ENCODE measurements at places on chromosomes 7 and 10.

DNA sequence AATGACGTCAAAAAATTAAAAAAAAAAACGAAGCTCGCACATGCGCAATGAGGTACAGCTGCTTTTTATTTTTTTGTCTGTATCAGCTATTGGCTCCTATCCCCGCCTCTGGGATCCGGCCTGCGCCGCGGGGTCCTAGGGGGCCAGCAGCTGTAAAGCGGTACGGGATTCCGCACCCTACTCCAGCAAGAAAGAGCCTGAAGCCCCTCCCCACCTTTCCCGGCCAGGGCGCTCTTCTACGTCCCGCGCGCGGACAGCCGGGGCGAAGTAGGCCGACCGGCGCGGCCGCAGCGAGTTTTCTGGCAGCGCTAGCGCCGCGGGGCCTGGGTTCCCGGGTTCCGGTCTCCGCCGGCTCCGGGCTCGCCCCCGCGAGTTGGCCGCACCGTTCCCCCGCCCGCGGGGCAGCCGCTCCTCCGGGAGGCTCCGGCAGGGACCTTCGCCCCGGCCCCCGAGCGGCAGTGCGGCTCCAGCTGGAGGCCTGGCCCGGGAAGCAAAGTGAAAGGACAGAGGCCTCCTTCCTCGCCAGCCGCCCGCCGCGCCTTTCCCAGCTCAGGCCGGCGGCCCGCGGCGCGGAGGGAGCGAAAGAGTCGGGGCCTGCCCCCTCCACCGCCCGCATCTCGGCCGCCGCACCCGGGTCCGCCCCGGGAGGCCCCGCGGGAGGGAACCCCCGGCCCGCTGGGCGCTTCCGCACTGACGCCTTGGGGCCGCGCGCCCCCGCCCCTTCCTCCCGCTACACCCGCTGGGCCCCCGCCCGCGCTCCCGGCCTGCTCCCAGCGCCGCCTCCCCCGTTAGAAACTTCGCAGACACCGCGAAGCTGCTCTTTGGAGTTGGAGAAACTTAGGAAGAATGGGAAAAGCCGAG is 4.7 kb upstream of the SPAG6 start:
- DNase-seq, result no peak

GRCh38 chr7:52825611-52826010 is 209.8 kb upstream of the POM121L12 start:
- no peak for DNase-seq

DNA sequence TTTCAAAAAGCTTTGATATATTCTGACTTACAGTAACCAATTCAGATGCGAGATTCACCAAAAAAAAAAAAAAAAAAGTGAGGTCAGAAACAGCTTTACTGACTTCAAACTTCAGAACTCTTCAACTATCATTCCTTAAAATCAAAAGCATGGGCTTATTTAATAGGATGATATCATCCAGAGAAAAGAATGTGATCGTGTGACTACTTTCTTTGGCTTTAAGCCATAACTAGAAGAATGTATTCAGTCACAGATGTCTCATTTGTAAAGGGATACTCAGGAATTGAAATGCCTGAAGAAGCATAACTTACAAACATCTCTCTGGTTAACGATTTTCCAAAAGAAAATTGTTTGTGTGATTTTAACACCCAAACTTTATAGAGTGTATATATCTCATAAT is 11.5 kb downstream of the TPK1 start:
- DNase-seq, result no peak

DNA sequence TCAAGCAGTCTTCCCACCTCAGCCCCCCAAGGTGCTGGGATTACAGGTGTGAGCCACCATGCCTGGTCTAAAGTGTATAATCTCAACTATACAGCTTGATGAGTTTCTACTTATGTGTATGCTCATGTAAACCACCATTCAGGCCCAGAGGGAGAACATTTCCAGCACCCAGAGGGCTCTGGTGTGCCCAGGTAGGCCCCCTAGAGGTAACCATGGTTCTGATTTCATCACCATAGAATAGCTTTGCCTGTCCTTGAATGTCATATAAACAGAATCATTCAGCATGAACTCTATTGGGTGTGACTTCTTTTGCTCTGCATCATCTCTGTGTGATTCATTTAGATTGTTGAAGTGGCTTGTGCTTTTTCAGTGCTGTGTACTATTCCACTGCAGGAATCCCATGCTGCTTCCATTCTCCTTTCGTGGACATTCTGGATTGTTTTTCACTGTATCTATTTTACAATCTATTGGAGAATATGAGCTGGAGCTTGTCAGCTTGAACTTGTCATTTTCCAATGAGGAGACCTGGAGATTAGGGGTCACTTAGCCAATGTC is 35.2 kb downstream of the COL26A1 start:
- DNase-seq, result no peak

DNA sequence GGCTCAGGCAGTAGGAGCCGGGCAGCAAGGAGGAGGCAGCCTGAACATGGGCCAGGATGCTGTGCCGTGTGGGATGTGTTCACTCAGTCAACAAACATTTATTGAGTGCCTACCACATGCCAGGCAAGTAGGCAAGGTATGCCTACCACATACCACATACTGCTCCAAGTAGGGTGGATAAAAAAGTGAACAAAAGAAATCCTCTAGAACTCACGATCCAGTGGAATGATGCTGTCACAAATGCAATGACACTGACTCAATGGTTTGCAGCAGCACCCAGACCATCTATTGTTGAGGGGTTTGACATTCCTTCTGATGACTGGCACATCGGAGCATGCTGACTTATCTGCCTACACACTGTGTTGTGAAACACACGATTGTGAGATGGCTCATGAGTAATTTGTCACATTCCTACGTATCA is 413.5 kb downstream of the NRG3 start:
- DNase-seq, result no peak

- DNase-seq, result no peak
These were observed 109.0 kb upstream of the VIPR2 start for GRCh38 chr7:159253657-159254056.

GRCh38 chr10:62496925-62497324 is 122.8 kb downstream of the ZNF365 start:
- no peak for DNase-seq

GRCh38 chr10:10626734-10627133 is 390.9 kb upstream of the CELF2 start:
- no peak for DNase-seq

DNA sequence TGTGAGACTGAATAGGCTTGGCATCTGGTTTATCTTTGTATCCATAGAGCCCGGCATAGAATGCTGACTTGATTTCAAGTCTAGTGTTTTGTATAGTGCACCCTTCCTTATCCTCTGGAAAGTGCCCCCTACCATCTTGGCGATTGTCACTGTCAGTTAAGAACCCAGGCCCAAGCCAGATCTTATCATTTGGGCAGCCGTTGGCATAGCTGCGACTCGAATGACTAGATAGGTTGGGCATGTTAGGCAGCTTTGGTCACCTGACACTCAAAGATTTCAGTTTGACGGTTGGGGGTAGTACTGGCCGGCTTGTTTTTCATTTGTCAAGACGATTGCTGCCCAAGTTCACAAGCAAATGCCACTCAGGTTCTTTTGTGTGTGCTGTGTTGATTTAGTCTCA is 6.6 kb downstream of the NIPSNAP2 start:
- no peak for DNase-seq

- no peak for DNase-seq
These were observed 12.0 kb upstream of the TMEM26 start for GRCh38 chr10:61465171-61465496.

DNA sequence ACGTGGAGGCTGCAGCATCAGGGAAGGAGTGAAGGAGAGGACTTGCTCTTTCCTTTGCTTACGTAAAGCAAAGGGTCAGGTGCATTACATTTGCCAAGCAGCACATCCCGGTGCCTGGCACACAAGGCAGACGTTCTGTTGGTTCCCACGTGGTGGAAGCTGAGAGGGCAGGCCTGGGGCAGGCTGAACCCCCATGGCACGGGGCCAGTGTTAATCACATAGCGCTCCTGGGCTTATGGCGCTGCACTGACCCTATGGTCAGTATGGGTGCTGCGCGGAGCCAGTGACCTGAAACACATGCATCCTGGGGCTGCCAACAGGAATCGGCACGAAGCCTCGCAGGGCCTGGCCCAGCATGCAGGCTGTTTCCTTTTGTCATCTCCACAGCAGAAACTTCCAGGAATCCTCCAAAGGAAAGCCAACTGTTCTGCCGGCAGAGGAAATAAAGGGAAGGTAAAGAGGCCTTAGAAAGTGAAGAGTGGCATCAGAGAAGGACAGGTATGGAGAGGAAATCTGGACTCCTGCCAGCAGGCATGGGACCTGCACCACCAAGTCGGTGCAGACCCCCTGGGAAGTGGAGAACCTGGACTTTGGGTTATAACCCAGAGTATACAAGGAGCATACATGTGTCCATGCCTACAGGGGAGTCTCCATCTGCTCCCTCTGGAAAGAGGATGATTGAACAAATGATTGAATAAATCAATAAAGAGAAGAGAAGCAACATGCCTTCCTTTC is 560.2 kb downstream of the TCERG1L start:
- DNase-seq, result no peak

DNA sequence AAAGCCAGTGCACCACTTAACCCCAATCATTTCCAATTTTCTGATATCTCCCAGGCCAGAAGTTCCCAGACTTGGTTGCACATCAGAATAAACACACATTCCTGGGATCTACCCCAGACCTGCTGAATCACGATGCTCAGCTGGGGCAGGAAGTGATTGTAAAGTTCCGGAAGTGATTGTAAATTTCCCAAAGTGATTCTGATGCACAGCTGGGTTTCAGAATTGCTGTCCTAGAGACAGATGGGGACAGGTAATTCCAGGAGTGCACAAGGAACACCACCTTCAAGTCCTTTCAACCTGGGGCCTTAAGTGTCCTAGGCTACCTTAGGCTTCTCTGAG is 104.2 kb upstream of the EEPD1 start:
- no peak for DNase-seq

DNA sequence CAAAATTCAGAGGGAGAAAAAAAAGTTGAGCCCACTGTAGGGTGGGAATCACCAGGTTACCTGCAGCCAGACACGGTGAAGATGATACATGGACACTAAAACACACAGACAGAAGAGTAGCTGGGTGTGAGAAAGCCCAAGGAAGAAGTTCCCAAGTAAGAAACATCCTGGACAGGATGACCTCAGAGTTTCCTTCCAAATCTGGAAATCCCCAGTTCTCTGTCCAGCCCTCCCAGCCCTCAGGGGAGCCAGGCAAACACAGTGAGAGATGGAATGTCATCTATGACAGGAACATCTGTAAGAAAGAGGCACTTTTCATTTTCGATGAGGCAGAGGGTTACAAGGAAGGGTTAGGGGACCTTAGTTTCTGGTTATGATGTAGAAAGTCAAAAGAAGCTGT is 125.1 kb upstream of the LYZL1 start:
- no peak for DNase-seq

- no peak for DNase-seq
These were observed 201.9 kb downstream of the BMPER start for GRCh38 chr7:34107276-34107675.

- DNase-seq, result no peak
These were observed 24.8 kb downstream of the DUSP5 start for GRCh38 chr10:110522365-110522988.

Measured in GM18507 (cell line).